ENCODE measurements at places on chromosomes 7 and 10.

GRCh38 chr10:103811463-103811862 is 43.9 kb downstream of the SH3PXD2A start:
- no peak for DNase-seq

- no peak for DNase-seq
These were observed 118.8 kb downstream of the CDK6 start for GRCh38 chr7:92717623-92717992.

DNA sequence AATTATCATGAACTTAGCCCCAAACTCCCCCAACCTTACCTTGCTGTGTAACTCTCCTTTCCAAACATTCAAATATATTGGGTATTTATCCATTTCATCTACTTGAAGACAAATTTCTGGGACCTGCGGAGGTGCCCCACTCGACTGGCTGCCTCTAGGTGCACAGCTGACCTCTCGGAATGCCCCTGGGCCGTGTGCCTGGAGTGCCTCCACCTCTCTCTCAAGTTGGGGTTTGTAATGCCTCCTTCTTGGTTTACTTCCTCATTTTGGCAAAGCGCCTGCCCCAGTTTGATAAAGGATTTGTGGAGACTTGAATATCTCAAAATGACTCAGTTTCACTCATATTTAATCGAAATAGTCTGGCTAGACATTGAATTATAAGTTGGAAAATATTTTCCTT is 16.6 kb downstream of the ZNF777 start:
- DNase-seq = no peak

GRCh38 chr7:122987463-122987862 is 8.0 kb downstream of the TAS2R16 start:
- DNase-seq = no peak

DNA sequence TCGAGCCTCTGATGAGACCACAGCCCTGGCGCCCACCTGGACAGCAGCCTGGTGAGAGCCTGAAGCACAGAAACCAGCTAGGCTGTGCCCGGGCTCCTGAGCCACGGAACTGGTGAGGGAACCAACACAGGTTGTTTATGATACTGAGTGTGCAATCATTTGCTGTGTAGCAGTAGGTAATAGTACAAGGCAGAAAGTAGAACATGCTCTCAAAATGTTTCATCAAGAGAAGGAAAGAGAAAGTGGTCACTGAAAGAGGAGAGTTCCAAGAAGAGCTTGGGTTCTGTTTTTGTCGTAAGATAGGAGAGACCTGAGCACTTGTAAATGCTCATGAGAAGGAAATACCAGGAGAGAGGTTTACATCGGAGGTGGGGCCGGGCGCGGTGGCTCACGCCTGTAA is 208.2 kb downstream of the FAM107B start:
- DNase-seq = no peak

GRCh38 chr10:95237376-95238170 is 43.5 kb downstream of the ACSM6 start:
- no peak for DNase-seq
